ENCODE measurements at places on chromosomes 4 and X.

DNA sequence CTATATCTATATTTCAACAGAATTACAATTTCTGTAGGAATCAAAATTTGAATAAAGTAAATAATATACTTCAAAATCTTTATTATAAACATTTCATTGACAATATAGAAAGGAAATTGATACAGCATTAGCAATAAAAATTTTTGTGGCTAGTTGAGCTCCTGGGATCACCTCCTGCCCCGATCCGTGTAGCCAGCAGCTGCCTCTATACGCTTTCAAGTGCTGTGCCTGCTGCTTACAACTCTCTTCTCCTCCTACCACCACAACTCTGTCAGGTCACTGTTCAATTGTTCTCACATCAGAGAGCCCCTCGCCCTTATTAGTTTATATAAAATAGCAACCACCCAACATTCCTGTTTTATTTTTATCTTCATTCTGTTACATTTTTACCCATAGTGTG lies 27.6 kb downstream of the INPP4B start:
- DNase-seq = no peak

DNA sequence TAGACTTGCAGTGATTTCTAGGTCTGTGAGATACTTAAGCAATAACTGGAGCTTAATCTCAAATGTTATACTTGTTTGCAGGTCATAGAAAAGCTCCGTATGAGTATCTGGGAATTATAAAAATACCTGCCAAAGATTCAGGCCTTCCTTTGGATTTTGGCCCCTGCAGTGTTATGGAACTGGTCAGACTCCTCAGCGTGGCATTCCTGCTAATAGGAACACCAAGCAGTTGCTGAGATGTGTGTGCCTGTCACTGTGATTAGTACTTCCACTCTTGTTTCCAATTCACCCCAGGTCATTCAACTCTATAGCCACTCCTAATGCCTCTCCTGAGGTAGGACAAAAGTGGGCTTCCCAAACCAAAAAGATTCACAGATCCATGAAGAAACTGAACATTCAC lies 7.8 kb upstream of the UGT2B7 start:
- no peak for DNase-seq

GRCh38 chr4:20264688-20265087 lies 13.0 kb downstream of the SLIT2 start:
- DNase-seq = no peak

GRCh38 chr4:79597266-79597665 lies 189.2 kb upstream of the GK2 start:
- no peak for DNase-seq

GRCh38 chrX:25241461-25241860 lies 225.7 kb upstream of the ARX start:
- DNase-seq = no peak

- peak; percentile 90 for DNase-seq
Measured at GRCh38 chr4:52659722-52660261, 691 bp upstream of the USP46 start.

All from posterior vena cava (tissue), 2 donors.